Fibroblast of upper back skin (primary cell): ENCODE measurements at places on chromosomes 3 and 15.

GRCh38 chr15:34514251-34514670, 69.2 kb downstream of the GOLGA8B start:
- DNase-seq, result peak; percentile 13

- no peak for DNase-seq
These were observed 19.8 kb upstream of the TNFSF10 start for GRCh38 chr3:172542999-172543398.

DNA sequence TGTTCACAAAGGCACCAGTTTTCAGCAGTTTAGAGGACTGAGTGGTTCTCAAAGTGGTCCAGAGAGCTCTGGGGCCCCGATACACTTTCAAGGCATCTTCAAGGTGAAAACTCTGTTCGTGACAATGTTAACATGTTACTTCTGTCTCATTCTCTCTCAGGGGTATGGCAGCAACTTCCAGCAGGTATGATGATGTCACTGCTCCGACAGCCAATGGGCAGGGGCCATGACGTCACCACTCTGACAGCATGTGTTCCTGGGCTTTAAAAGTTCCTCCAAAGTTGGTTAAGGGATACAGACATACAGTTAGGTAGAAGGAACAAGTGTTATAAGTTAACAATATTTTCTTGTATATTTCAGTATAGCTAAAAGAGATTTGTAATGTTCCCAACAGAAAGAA, 87.9 kb downstream of the KLF15 start:
- no peak for DNase-seq

GRCh38 chr3:33117461-33117860, 3.6 kb downstream of the CRTAP start:
- no peak for DNase-seq

- peak; percentile 59 for DNase-seq
These were observed 12.0 kb downstream of the MESD start for GRCh38 chr15:80977627-80978036.

GRCh38 chr15:70035719-70036077, 62.0 kb downstream of the TLE3 start:
- DNase-seq, result no peak

DNA sequence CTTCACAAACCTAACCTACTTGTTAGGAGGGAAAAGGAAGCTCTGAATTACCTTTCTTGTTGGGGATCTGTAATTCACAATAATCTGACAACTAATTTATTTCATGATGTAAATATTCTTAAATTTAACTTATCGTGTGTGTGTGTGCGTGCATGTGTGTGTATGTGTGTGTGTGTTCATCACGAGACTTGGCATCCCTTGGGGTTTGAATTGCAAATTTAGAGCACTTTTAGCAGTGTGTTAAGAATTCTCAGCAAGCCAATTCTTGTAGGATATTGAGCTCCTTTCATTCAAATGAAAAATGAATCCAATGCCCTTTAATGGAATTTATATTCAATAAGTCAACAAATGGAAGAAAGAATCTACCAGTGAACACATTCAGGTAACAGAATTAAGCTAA, 85.9 kb upstream of the C3orf80 start:
- DNase-seq, result no peak
